ENCODE measurements at places on chromosomes 5 and 9.

DNA sequence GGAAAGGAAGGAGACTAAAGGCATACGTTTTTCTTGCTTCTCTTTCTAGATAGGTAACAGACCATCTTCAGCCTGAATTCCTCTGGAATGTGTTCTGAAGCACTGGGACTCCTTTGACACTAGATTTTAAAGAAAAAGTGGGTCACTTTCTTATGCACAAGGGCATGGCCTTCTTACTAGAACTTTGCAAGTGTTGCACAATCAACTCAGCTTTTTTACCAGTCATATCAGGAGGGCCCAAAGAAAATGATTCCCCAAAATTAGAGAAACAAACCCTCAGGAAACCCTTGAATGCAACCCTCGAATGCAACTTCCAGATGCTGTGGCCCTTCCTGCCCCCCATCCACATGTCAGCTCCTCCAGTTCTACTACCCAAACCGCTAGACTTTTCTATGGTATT lies 93.9 kb downstream of the YTHDC2 start:
- no peak for DNase-seq

- no peak for DNase-seq
Observed at GRCh38 chr5:75089662-75090061, 37.3 kb upstream of the GCNT4 start.

- DNase-seq, result no peak
Observed at GRCh38 chr5:72197393-72197792, 90.1 kb downstream of the MAP1B start.

GRCh38 chr9:125513668-125514413 lies 193.2 kb downstream of the MAPKAP1 start:
- no peak for DNase-seq

- DNase-seq, result no peak
Observed at GRCh38 chr5:136522217-136522956, 157.0 kb upstream of the TRPC7 start.

DNA sequence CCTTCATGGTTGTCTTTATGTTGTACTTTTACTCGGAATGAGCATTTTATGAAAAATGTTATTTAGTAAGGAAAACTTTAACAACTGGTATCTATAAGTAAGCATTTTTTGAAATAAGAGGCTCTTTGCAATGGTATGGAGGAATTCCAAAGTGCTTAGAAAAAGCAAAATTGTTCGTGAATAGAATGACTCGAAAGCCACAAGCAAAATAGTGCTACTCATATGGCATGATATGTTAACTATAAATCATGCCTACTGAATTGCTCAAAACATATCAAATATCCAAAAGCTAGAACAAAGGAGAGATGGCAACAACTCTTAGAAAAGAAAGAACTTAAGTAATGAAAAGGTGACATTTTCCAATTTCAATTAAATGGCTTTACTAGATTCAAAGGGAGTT lies 216.3 kb downstream of the KIAA0825 start:
- DNase-seq, result no peak

- no peak for DNase-seq
Observed at GRCh38 chr9:15612962-15613361, 60.1 kb downstream of the CCDC171 start.

DNA sequence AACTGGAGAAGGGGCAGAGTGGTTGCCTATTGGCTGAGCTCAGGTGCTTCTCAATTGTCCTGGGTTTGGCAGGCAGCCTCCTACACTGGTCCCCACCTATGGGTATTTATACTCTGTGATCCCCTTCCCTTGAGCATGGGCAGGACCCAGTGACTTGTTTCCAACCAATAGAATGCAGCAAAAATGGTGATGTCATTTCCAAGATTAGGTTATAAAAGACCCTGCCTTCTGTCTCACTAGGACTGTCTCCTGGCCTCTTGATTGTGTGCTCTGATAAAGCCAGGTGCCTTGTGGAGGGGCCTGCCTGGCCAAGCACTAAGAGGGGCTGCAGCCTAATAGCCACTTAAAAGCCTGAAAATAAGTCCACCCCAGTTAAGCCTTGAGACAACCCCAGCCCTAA lies 76.1 kb downstream of the MSX2 start:
- no peak for DNase-seq

DNA sequence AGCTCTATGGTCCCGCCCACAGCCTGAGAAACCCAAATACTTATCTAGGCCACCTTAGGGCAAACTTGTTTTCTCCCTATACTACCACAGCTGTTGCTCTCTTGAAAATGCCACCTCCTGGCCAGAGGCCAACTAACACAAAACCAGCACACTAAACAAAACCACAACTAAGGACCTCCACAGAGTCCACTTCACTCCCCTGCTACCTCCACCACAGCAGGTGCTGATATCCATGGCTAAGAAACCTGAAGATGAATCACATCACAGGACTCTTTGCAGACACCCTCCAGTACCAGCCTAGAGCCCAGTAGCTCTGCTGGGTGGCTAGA lies 108.4 kb downstream of the ALDH1A1 start:
- no peak for DNase-seq

- no peak for DNase-seq
Observed at GRCh38 chr5:6886866-6887265, 173.6 kb downstream of the TENT4A start.

DNA sequence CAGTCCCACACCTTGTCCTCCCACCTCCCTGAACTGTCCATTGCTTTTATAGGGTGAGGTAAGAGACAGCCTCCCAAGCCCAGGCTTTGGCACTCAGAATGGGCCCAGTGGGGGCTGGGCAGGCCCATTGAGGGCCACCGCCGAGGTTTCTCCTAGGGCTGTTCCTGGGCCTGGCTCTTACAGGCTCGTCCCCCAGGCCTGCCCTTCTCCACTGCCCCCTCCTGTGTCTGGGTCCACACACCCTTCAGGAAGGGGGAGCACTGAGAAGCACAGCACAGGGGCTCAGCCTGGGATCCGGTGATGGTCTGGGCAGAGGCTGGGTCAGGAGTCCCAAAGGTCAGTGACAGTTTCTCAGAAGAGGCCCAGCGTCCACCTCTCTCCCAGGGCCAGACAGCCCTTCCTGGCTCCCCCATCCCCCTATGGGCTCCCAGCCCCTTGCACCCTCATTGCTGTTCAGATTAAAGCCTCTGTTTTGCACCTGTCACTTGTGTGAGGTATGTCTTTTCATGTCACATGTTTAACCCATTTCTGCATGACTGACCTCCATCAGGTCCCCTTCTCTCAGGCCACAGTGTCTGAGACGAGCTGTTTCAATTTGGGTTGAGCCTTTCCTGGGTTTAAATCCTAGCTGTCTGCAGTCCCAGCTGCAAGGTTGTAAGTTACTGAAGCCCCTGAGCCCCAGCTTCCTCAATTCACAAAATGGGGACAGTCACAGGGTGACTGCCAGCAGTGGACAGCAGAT lies 29.4 kb downstream of the IER5L start:
- no peak for DNase-seq

DNA sequence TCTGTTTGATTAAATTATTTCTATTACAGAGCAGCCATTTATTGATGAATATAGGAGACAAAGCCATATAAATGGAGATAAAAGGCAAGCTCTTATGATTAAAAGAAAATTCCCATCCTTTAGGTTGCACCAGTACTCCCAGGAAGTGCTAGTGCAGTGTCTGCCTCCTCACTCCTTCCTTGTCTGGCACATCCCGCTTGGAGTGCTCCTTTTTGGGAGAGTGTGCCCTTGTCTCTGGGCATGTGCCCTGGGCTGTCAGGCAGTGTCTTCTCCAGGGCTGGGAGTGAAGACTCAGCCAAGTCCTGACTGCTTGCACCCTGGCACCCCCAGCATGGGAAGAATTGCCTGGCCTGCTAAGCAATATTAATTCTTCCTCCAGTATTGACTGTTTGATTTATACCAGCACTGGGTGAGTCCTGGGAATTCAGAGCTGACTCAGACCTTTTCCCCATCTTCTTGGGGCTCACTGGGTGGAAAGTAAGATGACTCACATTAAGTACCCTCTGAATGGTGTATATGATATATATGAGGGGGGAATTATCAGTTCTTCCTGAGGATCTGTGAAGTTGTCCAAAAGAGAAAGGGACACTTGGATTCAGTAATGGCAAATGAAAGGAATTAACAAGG lies 62.1 kb downstream of the ZSWIM6 start:
- no peak for DNase-seq

- no peak for DNase-seq
Observed at GRCh38 chr5:16578474-16578883, 38.3 kb downstream of the RETREG1 start.

DNA sequence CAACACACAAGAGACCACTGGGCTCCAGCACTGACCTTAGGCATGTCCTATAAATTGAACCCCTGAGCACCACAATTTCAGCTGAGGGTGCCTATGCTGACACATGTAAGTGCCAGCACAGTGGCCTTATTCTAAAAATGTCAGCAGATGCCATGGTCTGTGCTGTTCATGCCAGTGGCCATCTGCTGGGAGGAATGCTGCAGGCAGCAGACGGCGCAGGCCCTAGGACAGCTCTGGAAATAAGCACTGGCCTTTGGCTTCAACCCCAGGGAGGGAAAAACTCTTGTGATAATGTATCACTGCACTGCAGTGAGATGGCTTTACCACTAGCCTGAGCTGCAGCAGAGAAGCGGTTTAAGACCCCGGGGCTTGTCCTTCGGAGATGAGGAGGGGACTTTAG lies 98.5 kb downstream of the SYK start:
- DNase-seq, result no peak

DNA sequence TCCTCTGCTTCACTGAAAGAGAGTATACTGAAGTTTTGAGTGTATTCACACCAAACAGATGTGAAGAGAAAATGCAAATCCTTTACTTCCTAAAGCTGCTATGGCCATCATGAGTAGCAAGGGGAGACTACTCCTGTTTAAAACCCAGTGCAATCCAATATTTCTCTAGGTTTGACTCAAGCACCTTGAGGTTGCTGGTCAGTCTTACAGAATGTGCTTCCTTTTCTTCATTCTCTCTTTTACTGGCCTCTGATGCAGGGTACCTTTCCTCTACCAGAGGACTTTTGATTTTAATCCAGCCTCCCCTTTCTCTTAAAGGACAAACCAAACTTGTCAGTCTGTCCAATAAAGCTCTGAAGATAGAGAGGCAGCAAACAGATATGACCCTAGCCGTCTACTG lies 98.1 kb upstream of the TLE4 start:
- no peak for DNase-seq

- DNase-seq, result no peak
Observed at GRCh38 chr9:112925058-112925641, 34.5 kb upstream of the SLC46A2 start.

DNA sequence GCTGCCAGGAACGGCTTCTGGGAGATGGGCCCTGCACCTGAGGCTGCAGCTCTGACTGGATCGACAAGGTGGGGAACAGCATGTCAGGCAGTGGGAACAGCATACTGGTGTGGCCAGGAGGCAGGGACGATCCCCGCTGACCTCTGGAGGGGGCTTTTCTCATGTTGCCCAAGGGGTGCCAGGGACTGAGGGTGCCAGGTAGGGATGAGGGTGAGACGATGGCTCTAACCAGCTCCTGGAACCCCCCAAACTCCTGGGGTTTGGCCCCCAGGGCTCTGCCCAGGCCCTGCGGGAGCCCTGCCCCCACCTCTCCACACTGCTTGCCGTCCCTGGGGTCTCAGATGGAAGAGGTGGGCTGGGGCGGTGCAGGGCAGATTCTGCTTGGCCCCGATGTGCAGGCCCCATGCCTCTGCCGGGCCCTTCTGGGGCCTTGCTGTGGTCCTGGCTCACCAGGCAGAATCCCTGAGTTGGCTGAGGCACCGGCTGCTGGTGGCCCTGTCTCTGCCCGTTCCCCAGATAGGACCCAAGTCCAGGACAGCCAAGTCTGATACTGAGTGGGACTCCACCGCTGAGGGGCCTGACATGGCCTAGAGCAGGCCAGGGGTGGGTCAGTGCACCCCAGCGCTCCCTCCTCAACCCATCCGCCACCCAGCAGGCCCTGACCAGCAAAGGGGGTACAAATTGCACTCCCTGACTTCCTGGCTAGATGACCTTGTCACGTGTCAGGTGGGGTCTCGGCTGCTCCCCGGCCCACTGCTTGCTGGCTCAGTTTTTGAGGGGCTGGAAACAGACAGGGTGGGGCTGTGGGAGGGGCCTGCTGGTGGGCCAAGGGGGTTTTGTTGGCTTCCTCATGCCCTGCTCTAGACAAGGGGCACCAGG lies 28.4 kb upstream of the RNF130 start:
- DNase-seq, result no peak

GRCh38 chr9:115650768-115651167 lies 502.8 kb upstream of the PAPPA start:
- DNase-seq, result no peak

- no peak for DNase-seq
Observed at GRCh38 chr5:54764102-54765090, 221.0 kb downstream of the ESM1 start.

- no peak for DNase-seq
Observed at GRCh38 chr5:10266839-10267238, 16.8 kb downstream of the CCT5 start.

DNA sequence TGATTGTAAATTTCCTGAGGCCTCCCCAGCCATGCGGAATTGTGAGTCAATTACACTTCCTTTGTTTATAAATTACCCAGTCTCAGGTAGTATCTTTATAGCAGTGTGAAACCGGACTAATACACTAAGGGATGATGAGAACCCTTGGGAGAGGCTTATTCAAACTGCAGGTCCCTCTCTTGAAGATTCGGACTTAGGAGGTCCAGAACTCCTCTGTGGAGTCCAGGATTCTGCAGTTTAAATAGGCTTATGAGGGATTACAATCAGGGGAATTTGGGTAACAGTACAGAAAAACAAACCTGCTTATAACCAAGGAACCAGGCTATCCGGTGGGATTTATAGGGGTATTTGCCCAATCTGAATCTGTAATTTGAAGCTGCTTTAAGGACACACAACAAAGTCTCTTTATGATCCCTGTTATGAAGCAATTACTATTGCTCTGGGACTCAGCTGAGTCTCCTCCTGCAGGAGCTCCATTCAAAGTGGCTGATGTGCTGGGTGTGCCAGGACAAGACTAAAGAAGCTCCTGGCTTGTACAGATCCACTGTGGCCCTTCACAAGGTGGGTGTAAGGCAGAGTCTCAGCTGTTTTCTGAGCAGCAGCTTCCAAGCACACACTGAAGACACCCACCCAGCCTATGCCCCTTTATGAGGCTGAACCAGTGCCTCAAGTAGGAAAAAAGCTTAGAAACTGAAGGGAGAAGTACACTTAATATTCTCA lies 41.8 kb upstream of the LHFPL2 start:
- no peak for DNase-seq

- DNase-seq, result no peak
Observed at GRCh38 chr9:87792831-87793288, 66.9 kb downstream of the CTSL start.

GRCh38 chr9:13580760-13581159 lies 301.3 kb upstream of the MPDZ start:
- no peak for DNase-seq

GRCh38 chr9:37639109-37639762 lies 11.5 kb upstream of the FRMPD1 start:
- DNase-seq, result no peak

GRCh38 chr9:13684656-13685055 lies 405.2 kb upstream of the MPDZ start:
- DNase-seq, result no peak

- DNase-seq, result no peak
Observed at GRCh38 chr5:55143624-55144023, 16.3 kb upstream of the GPX8 start.

GRCh38 chr5:141709699-141710267 lies 27.8 kb upstream of the ARAP3 start:
- peak; percentile 39 for DNase-seq
